Osteocyte (in vitro differentiated cells): ENCODE measurements at places on chromosomes 13 and 19. TPM values are rescaled to one million over a fixed set of nuclear protein-coding genes. Genes with fewer than 3 reads are reported as not detected.

The APOC1 gene
- 3.3 TPM in 1 of 2 replicates, not detected in the other for total RNA-seq

GRCh38 chr13:38713046-38713445 is 26.2 kb downstream of the FREM2 start:
- no peak for DNase-seq

DNA sequence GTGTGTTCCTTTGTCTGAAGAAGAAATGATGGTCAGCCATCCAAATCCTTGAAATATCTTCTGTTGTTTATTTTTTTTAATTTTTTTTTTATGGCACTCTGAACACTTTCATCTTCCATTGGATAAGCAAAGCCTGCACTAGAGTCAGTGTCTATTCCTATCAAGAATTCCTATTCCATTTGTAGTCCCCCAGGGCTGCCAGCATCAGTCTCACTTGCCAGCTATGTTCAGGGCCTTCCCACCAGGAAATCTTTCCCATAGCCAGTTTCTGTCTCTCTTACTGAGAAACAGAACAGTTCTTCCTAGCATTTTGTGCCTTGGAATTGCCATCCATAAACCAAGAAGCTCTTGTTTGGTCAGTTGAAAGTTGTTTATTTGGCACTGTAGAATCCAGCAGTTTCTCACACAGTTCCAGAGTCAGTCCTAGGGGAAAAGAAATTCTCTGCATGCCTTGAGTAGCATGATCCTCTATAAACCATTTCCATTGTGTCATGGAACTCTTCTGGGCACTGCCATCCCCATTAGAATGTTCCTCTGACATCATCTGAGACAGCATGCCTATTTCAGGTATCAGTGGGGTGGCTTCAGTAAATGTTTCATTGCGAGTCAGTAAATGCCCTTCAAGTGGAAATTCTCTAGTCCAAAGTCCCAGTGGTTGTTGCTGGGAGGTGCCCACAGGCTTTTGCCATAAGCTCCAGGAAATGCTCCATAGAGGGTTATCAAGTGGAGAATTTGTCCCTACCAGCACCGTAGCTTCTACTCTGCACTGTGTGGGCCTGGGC is 18.7 kb upstream of the SPRYD7 start:
- DNase-seq: no peak

The CNFN gene
- not detected in 2 replicates for total RNA-seq

GRCh38 chr13:99057310-99057975 is 79.6 kb upstream of the DOCK9 start:
- no peak for DNase-seq

The TNNT1 gene
- not detected in 2 replicates for total RNA-seq

The ZNF284 gene
- 3.8 and 4.9 TPM in 2 replicates for total RNA-seq

GRCh38 chr13:53159431-53159830 is 130.8 kb downstream of the OLFM4 start:
- no peak for DNase-seq

DNA sequence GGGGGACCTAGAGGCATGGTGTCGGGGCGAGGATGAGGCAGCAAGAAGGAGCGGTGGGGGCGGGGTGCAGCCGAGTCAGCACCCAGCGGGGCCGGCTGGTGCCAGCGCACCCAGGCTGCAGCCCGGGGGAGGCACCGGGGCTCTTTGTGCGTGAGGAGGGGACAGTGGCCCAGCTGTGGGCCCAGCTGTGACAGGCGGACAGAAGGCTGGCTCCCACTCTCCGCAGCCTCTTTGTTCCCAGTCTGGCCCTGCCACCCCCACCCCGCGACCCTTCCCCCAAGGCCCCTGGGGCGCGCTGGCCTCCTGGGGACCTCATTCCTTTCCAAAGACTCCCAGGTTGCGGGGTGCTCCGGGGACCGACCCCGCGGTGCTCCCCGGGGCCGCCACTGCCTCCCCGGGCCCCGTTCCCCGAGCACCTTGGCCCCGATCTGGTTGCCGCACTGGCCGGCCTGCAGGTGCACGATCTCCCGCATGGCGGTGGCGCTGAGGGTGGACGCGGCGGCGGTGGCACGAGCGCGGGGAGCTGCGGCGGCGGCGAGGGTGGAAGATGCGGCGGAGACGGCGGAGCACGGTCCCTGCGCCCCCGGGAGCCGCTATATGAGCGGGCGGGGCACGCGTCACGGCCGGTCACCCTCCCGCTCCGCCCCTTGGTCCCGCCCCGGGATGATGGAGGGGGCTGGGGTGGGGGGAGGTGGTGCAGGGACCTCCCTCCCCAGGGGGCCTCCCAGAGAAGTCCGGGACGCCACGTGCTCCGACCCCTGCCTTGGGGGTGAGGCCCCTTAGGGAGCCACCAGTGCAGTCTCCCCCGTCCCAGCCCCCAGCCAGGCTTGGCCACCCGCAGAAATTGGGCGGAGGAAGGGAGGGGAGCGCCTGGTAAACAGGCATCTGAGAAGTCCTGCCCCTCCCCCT is at the start of gene TUBB4A:
TUBB4A (minus strand) TSS at position 570 of the 909 bp plus-strand sequence; CDS start at position 473, 97 bp downstream.
- DNase-seq: no peak

The RNF17 gene
- total RNA-seq: not detected in 2 replicates

DNA sequence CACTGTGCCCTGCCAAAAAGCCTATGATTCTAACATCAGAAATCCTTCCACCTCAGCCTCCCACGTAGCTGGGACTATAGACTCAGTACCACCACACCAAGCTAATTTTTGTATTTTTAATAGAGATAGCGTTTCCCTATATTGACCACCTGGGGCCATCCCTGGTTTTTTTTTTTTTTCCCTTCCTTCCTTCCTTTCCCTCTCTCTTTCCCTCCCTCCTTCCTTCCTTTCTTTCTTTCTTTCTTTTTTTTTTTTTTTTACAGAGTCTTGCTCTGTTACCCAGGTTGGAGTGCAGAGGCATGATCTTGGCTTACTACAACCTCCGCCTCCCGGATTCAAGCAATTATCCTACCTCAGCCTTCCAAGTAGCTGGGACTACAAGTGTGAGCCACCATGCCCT is 1.1 kb upstream of the SAE1 start:
- DNase-seq: no peak

The NXNL1 gene
- not detected in 2 replicates for total RNA-seq

The FGF21 gene
- not detected in 2 replicates for total RNA-seq

DNA sequence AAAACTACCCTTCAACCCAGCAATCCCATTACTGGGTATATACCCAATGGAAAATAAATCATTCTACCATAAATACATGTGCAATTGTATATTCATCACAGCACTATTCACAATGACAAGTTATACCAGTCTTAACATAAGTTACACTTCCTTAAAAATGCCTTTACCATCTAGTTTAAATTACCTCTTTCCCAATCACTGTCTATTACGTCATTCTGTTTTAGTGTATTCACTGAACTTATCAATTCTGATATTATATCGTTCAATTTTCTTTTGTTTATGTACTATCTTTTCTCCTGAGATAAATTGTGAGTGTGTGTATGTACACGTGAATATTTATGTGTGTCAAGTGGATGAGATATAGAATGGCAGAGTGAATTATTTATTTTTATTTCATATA is 1416.8 kb downstream of the OLFM4 start:
- no peak for DNase-seq

DNA sequence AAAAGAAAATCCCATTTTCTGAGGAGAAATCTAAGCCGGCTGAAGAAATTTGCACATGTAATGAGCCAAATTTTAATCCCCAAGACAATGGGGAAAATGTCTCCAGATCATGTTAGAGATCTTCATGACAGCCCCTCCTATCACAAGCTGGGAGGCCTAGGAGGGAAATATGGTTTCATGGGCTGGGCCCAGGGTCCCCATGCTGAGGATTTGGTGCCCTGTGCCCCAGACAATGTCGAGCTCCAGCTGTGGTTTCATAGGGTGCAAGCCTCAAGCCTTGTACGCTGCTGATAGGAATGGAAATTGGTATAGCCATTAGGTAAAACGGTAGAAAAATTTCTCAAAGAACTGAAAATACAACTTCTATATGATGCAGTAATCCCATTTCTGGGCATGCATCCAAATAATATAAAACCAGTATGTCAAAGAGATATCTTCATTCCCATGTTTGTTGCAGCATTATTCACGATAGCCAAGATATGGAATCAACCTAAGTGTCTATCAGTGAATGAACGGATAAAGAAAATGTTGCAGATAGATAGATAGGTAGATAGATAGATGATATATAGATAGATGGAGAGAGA is 19.3 kb upstream of the FREM2 start:
- no peak for DNase-seq

DNA sequence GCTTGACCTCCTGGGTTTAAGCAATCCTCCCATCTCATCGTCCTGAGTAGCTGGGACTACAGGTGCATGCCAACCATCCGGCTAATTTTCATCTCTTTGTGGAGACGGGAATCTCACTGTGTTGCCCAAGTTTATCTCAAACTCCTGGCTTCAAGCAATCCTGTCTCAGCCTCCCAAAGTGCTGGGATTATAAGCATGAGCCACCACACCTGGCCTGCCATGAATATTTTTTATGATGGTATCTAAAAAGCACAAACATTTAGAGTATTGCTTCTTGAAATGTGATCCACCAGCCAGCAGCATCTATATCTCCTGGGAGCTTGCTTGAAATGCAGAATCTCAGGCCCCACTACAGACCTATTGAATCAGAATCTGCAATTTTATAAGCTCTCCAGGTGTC is 111.2 kb upstream of the CLDN10 start:
- no peak for DNase-seq

DNA sequence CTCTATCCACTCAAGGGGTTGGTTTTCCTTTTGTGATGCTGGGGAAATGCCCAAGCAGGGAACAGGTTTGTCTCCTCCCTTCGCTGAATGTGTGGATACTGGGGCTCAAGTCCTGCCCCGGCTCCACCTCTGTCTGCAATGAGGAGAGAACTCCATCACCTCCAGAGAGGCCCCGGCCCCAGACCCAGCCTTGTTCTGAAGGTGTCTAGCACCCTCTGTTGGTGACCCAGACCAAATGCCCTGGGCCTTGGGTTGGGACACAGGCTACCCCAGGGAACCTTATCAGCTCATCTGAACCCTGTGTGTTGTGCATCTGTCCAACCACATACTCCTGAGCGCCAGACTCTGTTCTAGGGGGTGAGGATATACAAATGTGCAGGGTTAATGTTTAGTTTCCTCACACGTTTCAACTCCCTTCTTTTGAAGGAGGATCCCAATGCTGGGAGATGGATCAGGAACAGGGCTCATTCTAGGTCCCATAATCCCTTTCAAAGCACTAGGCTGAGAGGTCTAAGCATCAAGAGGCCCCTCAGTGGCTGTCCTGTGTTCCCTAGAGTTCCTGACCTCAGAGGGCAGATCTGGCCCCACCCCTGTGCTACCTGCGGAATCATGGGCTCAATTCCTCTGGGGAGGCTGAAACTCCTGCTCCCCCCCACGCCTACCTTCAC is 112.5 kb upstream of the SLC7A1 start:
- DNase-seq: no peak
